ENCODE measurements at places on chromosomes 2 and 18.
A peak's percentile ranks its signal among the peaks of the same experiment; 100 is the strongest.

DNA sequence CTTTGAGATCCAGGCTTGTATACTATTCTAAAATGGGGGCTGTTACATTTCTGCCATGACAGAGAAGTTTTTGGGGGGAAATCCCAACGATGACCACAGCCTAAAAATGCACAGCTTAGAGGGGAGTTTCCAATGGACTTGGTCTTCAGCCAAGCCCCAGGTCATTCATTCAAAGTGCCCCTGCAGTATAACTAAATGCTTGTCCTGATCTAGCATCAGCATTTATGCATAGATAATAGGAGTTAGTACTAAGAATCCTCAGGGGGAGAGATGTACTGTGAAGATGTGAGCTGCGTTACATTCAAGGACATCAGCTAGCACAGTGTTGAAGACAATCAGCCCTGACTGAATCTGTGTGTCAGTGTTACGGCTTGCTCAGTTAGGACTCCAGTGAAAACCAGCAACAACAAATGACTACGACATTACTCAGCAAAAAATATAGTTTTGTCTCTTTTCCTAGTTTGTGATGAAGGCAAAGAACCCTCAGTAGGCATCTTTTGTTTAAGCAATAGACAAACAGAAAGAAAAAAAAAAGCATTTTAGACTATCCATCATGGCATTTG, 160.9 kb downstream of the ZEB2 start:
- DNase-seq: peak; percentile 46

DNA sequence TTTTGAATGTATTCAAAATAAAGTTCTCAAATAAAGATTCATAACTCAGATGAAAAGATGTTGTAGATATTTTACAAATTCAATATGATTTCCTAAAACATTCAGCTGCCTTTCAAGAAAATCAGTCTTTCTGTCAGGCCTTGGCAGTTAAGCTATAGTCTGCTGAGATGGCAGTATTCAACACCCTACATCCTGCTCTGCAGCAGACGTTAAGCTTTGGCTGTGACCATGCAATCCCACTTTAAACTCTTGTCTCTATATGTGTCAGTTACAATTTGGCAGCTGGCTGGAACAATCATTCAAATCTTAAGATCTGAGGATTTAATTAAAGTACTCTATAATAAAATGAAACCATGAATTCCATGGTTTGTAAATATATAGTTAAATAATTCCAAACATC, 567.3 kb upstream of the ZNF804A start:
- no peak for DNase-seq

GRCh38 chr2:222561817-222562645, 93.9 kb downstream of the FARSB start:
- DNase-seq: peak; percentile 51

DNA sequence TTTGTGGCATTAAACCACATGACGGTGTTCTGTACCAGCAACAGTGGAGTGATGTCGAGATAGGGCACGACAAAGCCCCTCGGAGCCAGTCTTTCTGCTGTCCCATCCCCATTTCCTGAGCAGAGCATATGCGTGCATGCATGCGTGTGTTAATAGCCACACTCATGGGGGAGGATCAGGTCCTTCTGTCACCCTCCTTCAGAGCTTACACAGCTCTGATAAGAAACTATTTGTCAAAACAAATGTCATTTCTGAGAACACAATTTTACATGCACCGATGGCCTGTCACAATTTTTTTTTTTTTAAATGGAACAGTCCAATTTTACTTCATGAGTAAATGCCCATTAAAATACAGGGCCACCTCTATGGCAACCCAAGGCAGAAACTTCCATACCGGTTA, 95.9 kb upstream of the ZBTB14 start:
- no peak for DNase-seq

DNA sequence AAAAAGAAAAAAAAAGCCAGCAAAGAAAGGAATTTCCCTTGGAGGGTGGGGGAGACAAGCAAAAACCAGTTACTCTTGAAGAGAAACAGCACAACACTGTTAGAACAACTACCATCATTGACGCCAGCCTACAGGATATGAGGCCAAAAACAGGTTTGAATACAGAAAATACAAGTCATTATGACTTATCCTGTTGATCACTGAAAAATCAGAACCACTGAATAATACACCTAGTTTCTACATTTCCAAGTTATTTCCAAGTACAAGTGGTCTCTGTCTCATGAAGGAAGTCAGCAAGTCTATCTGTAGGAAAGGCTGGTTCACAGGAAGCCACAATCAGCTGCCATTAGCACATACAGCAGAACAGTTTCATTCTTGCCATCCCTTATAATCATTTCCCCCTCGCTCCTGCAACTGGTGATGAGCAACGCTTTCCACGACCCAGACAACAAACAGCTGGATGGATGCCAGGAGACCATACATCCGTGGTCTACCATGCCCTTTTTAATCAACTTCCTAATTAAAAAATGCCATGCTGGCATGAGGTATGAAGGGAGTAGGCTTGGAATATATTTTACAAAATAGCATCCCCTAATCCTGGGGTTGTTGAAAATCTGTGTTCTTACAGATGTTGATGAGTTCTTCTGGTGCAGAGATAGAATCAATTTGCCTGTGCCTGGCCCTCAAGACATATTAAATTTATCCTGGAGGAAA, 10.4 kb downstream of the MYT1L start:
- no peak for DNase-seq

- no peak for DNase-seq
These were observed 49.6 kb upstream of the IGFBP2 start for GRCh38 chr2:216583606-216584005.

DNA sequence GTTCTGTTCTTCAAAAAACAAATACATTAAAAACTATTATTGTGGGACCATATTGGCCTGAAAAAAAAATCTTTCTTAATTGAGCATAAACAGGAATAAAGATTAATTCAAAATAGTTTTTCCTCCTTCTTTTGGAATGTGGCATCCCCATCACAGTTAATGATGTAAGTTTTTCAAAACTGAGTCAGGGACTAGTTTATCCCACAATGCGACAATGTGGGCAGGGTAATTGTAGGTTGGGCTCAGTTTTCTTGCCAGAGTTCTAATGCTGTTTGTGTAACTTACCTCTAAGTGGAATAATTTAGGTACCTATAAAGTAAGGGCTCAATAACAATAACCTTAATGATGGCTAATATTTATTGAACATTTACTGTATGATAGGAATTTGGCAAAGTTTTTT, 82.0 kb downstream of the PMS1 start:
- DNase-seq: no peak

DNA sequence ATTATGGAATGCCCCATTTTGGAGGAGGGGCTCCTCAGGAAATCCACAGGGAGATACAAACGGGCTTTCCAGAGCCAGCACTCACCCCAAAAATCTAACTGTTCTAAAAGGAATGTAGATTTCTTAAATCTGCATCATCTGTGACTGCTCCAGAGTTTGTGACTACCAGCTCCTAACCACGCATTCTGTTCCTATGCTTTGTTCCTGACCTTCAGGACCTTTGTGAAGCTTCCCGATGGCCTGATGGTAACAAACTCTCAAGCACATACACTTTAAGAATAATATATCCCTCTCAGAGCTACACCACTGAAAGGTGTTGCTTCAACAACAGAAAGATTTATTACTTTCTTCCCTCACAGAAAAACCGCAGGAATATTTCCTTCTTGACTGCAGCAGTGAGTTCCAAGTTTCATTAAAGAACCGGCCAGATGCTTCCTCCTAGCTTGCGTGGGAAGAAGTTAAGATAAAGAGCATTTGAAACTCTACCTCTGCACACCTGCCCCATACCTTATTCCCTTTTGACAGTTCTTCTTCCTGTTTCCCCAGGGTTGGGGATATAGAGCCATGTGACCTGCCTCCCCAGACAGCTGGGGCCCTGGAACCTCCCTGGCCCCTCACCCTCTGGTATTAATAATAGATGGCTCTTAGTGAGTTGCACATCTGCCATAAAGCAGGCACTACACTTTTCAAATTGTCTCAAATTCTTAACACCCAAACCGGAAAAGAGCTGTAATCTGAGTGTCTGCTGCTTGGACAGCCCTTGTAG, 40.2 kb upstream of the EML4 start:
- peak; percentile 75 for DNase-seq

DNA sequence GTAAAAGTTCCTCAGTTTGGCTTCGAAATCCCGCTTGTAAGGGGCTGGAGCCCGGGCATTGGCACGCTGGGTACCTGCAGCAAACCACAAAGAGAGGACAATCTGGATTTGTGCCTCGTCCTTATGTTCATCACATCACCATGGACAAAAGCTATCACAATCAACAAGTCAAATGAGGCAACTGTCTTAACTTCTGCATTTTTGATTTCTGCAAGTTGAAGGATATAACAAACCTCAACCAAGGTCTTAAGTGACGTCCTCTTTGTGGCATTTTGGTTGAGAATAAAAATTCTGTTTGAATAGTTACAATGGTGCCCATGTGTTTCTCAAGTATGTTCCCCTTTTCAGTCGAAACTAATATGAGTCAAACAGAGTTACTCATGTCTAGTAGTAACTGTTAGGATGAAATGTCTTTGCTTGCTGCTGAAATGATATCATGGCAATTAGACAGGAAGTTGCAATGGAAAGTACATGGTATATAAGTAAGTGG, 70.8 kb upstream of the STK17B start:
- DNase-seq: peak; percentile 62

GRCh38 chr2:235685024-235685721, 191.3 kb downstream of the AGAP1 start:
- no peak for DNase-seq
